ENCODE measurements at places on chromosomes 7 and 10.

GRCh38 chr7:105060923-105061322 is 46.9 kb downstream of the KMT2E start:
- no peak for DNase-seq

- DNase-seq = no peak
Observed at GRCh38 chr7:102321351-102322201, 34.7 kb downstream of the SPDYE6 start.

DNA sequence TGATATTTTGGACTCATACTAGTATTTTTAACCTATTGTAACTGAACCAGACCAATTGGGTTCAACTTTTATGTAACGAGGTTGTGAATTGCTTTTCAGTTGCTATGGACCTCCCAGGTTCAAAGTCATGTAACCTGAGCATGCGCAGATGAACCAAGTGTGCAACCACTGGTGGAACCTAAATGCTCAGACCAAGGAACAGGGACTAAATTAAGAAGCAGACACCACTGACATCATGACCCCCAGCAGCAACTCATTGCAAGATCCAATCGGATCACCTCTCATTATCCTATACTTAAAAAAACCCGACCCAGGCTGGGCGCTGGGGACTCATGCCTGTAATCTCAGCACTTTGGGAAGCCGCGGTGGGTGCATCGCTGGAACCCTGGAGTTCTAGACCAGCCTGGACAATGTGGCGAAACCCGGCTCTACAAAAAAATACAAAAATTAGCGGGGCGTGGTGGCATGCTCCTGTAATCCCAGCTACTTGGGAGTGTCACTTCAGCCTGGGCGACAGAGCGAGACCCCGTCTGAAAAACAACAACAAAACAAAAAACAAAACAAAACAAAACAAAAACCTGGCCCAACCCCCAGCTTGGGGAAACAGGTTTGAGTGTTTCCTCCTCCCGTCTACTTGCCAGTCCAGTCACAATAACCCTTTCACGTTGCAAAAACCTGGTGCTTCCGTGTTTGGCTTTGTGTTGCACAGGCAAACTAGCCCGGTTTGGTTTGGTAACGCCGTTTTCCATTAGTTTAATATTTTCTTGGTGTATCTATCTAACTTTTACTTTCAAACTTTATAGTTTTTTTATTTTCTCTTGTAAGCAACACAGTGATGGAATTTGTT is 11.3 kb upstream of the ZNF518A start:
- DNase-seq = no peak

DNA sequence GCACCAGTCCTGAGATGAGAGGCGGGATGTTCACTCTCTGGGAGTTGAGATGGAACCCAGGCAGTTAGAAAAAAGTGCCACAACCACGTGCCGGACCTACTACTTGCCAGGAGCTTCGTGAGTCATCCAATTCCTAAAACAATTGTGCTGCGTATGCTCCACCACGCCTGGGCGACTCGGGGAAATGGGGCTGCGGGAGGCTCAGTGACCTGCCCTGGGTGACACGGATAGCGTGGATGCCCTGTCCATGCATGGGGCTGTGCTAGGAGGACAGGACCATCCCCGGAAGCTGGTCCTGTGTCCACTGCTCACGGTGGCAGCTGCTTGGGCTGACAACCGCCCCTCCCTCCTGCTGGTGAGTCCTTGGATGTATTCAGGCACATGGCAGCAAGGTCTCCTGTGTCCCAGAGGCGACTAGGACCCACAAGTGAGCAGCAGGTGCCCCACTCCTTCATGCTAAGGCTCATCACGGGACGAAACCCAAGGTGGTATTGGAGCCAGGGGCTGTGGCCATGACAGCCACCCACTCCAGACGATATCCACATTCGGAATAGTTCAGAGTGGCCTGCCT is 90.4 kb downstream of the BMS1 start:
- no peak for DNase-seq

DNA sequence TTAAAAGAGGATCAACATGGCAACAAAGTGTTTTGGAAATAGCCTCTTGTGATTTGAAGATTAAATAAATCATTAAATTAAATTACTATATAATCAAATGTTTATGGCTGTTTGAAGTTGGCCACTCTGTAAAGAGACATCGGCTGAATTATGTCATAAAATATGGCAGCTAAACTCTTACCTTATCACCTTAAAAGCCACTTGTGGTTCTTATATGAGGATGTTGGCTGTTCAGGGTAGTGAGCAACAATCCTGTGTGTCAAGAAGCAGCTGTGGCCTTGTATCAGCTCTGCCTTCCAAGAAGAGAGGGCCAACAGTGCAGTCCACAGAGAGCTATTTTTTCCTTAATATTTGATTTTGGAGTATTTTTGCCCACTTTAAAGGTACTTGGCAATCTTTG is 113.4 kb upstream of the CDK6 start:
- DNase-seq = no peak

GRCh38 chr10:11587722-11588259 is 23.7 kb downstream of the USP6NL start:
- no peak for DNase-seq

GRCh38 chr10:125742465-125742864 is 23.0 kb downstream of the EDRF1 start:
- DNase-seq = no peak

DNA sequence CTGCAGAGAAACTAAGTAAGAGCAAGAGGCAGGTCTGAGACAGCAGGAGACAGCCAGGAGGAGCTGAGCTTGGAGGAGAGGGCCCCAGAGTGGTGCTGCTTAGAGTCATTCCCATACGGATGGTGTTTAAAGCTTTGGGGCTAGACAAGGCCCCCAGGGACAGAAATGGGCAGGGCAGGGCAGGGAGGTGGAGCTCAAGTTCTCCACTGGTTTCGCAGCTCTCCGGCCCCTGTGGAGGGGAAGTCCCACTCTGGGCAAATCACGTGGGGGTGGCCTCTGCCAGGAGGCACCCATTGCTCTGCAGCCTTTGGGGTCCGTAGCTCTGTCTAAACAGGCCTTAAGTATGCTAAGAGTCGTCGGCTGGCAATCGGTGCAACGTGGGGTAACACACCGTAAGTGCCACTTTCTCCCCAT is 1.0 kb upstream of the PTPRE start:
- no peak for DNase-seq

GRCh38 chr10:11407939-11408338 is 203.5 kb downstream of the USP6NL start:
- DNase-seq = no peak

DNA sequence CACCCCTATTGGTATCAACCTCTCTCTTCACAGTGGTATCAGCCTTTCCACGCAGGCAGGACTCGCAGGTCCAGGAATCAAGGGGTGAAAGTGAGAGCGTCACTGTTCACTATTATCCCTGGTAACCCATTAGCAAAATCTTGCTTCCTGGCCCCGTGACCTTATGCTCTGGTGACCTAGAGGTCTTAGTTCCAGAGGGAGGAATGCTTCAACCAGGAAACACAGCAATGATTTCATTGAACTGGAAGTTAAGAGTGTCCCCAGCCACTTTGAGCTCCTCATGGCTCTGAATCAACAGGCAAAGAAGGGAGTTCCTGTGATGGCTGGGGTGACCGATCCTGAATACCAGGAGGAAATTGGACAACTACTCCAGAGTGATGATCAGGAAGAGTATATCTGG is 90.6 kb downstream of the CUL2 start:
- DNase-seq = no peak

- no peak for DNase-seq
Observed at GRCh38 chr10:66572700-66573099, 353.1 kb upstream of the LRRTM3 start.

GRCh38 chr10:92305133-92306072 is 14.4 kb downstream of the MARCHF5 start:
- no peak for DNase-seq

- DNase-seq = peak; percentile 84
Observed at GRCh38 chr10:117439243-117439912, 64.1 kb upstream of the PDZD8 start.

DNA sequence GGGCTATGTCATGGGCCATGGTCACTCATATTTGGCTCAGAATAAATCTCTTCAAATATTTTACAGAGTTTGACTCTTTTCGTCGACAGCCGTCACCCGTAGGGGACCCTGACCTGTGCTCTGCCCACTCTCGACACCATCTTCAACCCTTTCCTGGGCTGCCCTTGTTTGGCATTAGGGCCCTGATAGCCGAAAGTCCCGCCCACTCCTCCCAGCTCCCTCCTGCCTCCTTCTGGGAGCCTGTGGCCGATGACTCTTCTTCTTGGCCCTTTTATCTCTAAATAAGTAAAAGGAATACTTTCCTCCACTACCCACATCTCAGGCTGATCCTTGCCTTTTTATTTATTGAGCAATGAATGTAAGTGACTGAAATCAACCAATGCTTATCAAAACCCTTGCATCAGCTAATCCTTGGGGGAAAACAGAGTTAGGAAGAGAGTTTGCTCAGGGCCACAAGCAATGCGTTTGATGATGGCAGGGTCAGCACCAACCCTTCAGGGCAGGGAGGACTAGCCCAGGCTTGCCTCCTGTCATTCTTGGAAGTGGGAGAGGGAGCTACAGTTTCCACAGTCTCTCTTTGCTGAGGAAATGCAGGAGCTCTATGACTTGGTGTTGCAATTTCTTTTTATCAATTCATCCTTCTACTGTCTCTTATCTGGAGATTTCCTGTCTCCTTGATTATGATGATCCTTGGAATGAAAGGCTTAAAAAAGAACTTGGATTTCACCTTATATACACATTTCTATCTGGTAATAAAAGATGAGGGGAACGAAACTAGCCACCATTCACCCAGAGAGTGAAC is 218.2 kb upstream of the PODXL start:
- peak; percentile 30 for DNase-seq

Data from RWPE1 (cell line).